ENCODE measurements at places on chromosomes 16 and 17.

GRCh38 chr17:29642171-29642611 is 19.5 kb upstream of the CORO6 start:
- DNase-seq, result no peak

- DNase-seq, result no peak
These were observed 479.1 kb downstream of the SOX9 start for GRCh38 chr17:72599891-72600290.

GRCh38 chr17:66018786-66019185 is 173.1 kb downstream of the CEP112 start:
- DNase-seq, result no peak

- DNase-seq, result no peak
These were observed 11.0 kb downstream of the BRCA1 start for GRCh38 chr17:43114151-43114552.

GRCh38 chr16:79128706-79129105 is 471.8 kb downstream of the MAF start:
- DNase-seq, result no peak

DNA sequence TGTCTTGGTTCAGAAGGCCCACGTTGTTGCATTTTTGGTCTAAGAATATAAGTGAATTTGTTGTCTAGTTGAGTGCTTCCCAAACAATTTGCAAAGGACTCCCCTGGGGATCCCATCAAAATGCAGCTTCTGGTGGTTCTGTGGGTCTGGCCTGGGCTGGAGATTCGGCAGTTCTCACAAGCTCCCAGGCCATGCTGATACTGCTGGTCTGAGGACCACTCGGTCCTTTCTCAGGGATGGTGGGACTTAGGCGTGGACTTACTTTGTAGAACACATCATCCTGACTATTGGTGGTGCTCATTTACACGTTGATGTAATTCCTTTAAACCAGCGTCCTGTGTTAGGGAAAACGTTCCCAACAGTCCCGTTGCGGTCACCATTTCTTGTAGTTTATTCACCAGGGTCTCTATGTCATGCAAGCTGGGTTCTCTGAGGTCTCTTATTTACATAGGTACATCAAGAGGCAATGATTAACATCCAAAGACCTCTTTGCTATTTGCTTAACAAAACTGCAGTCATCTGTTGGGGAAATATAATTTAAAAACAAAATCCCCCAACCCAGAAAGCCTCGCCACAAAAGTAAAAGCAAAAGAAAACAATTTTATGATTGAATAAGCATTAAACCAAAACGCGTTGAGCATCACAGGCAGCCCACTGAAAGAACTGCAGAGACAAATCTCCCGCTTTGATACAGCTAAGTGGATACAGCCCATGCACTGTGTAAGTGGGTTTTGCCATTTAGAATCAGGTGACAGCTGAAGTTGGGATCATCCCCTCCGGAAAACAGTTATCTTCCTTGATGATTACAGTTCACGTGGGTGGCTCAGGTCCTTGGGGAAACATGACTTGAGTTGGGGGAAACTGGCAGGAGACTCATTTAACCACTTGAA is 39.0 kb upstream of the SEC14L1 start:
- DNase-seq, result no peak

- no peak for DNase-seq
These were observed 169.3 kb downstream of the PARN start for GRCh38 chr16:14460726-14461125.

DNA sequence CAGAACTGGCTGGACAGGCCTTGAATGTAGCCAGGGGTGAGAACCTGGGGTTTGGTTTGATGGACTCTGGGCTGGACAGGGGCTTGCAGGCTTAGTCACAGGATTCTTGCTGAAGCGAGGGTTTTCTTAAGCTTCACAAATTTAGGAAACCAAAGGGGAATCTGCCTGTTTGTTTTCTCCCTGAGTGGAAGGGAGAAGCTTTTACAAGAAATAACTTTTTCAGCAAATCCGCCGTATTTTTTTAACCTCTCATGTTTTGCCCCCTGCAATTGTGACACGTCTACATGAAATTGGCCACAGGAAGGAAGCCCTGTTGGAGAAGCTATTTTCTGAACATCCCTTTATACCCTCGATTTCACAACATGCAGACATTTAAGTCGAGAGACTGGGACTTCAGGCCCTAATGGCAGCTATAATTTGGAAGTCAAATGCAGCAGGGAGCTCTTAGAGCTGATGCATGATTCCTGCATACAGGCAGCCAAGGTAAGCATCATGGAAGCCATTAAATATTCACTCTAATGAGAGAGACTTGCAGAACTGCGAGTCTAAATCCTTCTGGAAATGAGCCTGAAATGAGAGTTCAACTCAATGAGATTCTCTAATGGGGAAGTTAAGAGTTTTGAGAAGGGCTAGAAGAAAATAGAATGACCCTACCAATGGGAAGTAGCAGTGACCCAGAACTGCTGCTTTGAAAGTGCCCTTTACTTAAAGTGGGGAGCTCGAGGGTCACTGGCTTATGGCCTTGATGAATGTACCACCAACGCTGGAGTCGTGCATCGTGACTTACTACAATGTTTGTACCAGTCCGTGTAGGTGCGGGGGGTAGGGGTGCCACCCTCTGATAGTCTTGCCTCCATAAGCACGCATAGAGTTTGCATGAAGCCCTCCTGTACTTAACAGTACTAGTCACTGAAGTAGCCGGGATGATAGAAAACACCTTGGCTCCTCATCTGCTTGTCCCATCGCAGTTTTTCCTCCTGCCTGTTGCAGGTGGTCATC is 45.1 kb upstream of the IRF8 start:
- DNase-seq, result no peak

DNA sequence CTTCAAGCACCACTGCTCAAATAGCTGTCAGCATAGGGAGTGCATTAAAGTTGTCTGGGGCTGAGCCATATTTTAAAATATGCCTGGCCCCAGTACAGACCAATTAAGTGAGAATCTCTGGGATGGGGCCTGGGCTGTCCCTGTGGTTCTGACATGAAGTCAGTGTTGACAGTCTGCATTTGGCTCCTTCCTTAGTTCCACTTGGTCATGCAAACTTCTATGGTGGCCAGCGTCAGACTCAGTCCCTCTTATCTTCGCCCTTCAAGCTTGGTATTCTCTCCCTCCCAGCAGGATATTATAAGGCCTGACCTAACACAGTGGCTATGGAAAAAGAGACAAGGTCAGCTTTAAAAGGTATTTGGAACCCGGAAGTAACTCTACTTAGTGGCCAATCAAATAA is 177.2 kb downstream of the PMP22 start:
- no peak for DNase-seq

DNA sequence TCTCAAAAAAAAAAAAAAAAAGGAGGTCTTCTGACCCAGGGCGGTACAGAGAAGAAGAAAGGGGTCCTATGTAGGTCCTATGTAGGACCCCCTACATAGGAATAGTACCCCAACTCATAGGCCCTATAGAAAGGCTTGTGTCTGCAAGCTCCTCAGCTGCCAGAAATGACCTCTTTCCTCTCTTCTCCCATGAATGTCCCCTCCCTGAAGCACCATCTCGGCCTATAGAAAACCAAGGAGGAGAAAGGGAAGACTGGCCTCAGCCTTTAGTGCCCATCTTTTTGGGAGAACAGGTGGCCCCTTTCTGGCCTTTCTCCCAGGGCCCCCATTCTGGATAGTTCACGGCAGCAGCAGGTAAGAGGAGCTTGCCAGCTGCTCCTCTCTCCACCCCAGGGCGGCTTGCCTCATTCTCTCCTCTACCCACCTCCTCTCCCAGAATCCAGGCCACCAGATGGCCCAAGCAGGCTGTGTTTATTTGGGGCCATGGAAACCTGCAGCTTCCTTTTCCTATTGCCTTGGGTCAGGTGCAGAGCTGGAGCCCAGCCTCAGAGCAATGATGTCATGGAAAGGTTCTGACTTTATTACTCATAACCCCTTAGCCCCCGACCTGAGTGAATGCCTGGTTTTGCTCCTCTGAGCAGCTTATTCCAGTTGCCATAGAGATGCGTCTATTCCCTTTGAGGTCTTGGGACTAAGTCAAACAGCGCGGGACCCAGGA is 1.6 kb upstream of the MRPL58 start:
- DNase-seq, result peak; percentile 77
